ENCODE measurements at places on chromosomes 2 and 18.

- no peaks in the 10 kb centered on the region for H3K27me3 ChIP-seq
- DNase-seq = no peak
Observed at GRCh38 chr2:47034973-47035609, 119.5 kb upstream of the MCFD2 start.

GRCh38 chr18:32906506-32907310 lies 133.9 kb upstream of the KLHL14 start:
- no peaks in the 10 kb centered on the region for H3K4me1 ChIP-seq
- no peak for DNase-seq
- H3K27me3 ChIP-seq = no peaks in the 10 kb centered on the region
- H3K36me3 ChIP-seq = no peaks in the 10 kb centered on the region
- H3K4me3 ChIP-seq = no peak overlapping the region

DNA sequence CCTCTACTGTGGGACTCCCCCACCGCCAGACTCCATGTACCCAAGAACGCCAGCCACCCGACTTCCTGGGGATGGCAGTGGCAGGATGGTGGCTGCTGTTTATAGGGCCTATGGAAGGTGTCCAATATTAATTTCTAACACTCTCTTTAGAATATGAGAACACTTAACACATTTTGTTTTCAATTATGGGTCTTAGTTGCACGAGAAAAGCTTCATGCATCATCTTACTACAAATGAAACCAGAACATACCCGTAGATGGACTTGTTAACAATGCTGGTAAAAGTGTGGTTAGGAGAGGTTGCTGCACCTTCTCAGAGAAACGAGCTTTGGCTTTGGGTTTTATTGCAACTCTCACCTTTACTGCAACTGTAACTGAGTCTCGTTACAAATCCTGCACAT lies 335.6 kb upstream of the ID2 start:
- no peak overlapping the region for H3K4me3 ChIP-seq
- H3K36me3 ChIP-seq = peaks cover 3% of the 10 kb centered on the region
- no peak for DNase-seq
- no peak overlapping the region for H3K27ac ChIP-seq

DNA sequence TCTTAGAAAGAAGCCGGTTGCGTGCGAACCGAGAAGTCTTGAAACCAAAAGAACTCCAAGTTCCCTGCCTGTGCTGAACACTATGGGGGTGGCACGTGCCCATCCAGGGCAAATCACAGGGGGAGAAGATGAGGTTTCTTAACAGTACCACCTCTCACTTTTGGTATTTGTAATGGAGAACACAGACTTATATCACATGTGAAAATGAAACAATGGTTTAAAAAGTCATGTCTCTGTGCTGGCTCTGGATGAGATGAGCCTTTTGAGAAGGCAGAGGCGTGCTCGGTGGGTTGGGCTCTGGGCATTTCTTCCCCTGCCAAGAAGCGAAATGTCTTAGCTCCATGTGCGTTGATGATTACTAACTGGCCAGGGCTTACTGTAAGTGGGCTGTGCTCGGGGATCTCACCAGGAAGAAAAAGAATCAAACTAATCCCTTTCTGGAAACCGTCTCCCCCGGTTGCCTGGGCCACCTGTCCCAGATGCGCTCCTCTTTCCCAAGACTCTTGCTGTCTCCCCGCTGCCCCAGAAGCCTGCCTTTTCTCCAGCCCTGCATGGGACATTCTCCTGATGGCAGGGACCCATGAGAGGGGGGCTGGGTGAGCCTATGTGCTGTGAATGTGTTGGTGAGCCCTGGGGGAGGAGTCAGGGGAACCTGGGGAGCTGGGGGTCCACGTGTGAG lies 252.9 kb downstream of the PRKCE start:
- peak overlapping the region; percentile 86 for H3K27ac ChIP-seq
- H3K27me3 ChIP-seq = no peaks in the 10 kb centered on the region
- peaks cover 3% of the 10 kb centered on the region for H3K36me3 ChIP-seq
- peaks cover 5% of the 10 kb centered on the region for H3K4me1 ChIP-seq
- peak; percentile 37 for DNase-seq

GRCh38 chr2:1371082-1371481 lies 42.2 kb upstream of the TPO start:
- H3K4me3 ChIP-seq = no peak overlapping the region
- H3K4me1 ChIP-seq = peaks cover 14% of the 10 kb centered on the region
- no peaks in the 10 kb centered on the region for H3K27me3 ChIP-seq

- DNase-seq = no peak
- H3K36me3 ChIP-seq = no peaks in the 10 kb centered on the region
- H3K4me1 ChIP-seq = no peaks in the 10 kb centered on the region
Observed at GRCh38 chr2:182817558-182817957, 48.9 kb downstream of the FRZB start.

DNA sequence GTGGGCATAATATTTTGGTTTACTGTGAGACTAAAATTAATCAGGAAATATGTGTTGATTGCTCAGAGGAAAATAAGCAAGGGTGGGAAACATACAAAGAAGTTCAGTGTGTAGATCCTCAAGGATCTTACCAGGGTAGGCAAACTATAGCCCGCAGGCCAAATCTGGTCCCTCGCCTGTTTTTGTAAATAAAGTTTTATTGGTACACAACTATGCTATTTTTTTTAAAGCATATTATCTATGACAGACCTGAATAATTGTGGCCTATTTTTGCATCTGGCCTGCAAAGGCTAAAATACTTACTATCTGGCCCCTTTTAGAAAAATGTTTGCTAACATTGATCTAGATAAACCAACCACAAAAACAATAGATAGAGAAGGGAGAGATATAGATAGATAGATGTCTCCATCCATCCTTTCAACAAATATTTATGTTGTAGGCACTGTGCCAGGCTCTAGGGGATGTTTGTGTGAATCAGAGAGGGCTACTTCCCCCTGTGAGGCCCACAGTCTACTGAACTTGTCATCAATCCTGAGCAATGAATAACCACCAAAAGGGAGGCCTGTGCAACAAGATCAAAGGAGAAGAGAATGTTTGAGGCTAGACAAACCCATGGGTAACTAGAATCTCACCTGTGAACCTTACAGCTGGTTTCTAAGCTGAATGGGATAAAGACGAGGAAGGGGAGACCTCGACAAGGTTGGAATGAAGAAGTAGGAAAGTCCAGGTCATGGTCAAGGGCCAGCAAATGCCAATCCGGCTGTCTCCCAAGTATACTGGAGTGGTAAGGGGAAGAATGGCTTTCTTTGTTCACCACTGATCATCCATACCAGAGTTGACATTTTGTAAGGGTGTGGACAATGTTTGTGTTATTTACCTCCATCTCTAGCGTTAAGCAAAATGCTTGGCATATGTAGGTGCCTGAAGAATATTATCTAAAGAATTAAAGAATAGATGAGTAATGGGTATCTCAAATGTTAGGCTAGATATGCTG lies 23.6 kb downstream of the ALPK2 start:
- H3K4me1 ChIP-seq = peaks cover 23% of the 10 kb centered on the region
- no peak overlapping the region for H3K4me3 ChIP-seq
- DNase-seq = peak; percentile 15

DNA sequence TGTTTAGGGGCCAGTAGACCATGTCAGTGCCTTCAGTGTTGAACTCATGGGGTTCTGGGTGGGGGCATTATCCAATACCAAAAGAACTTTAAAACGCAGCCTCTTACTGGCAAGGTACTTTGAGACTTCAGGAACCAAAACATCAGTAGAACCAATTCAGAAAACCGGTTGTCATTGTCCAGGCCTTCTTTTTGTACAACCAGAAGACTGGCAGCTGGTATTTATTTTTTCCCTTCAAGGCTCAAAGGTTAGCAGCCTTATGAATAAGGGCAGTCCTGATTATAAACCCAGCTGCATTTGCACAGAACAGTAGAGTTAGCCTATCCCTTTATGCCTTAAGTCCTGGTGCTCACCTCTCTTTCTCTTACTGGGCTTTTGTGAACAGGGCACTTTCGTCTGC lies 113.8 kb upstream of the EML6 start:
- peaks cover 55% of the 10 kb centered on the region for H3K4me1 ChIP-seq
- H3K4me3 ChIP-seq = no peak overlapping the region
- H3K36me3 ChIP-seq = peaks cover 30% of the 10 kb centered on the region
- H3K27me3 ChIP-seq = no peaks in the 10 kb centered on the region
- no peak overlapping the region for H3K27ac ChIP-seq

DNA sequence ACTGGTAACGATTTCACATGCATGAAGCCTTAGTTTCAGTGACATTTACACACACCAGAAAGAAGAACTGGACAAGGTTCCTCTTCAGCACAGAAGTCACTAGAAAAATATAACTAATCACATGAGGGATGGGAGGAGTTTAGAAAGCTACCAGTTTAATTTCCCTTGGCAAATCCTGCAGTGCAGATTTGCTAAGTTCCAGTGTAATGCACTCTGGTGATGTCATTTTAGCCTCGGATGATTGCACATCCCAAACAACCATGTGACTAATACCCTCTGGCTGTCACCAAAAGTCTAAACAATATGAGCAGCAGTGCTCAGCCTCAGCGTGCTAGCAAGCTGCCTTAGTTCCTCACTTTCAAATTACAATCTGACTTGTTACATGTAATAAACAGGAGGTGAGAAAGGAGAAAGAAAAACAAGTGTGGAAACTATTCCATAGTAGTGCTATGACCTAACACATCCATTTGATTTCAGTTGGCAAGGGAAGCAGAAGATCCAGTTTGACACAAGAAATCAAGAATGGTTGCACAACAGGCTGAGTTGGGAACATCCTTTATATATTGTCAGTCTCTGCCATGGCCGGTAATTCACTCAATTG lies 35.3 kb upstream of the PPP1CB start:
- no peak for DNase-seq
- H3K36me3 ChIP-seq = no peaks in the 10 kb centered on the region

DNA sequence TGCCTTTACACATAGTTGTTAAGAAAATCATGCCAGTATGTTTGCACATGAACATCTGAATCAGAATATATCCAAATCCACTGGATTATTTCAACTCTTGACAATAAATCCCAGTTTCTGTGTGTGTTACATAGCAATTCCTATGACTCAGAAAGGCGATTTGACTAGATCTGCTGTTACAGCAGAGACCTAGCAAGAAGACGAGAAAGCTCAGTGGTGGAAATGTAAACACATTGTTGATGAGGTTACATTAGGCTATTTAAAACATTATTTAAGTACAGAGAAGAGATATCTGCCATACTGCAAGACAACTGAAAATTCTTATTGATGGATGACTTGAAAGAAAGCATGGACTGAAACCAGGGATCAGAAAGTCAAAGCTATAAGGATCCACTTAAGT lies 73.0 kb upstream of the SMIM21 start:
- peaks cover 18% of the 10 kb centered on the region for H3K27me3 ChIP-seq
- no peak for DNase-seq
- H3K4me1 ChIP-seq = no peaks in the 10 kb centered on the region
- no peak overlapping the region for H3K4me3 ChIP-seq

GRCh38 chr2:3647831-3648651 lies 10.0 kb upstream of the ALLC start:
- H3K27me3 ChIP-seq = peaks cover 3% of the 10 kb centered on the region
- no peak overlapping the region for H3K4me3 ChIP-seq
- no peak for DNase-seq
- H3K36me3 ChIP-seq = no peaks in the 10 kb centered on the region
- H3K27ac ChIP-seq = peak overlapping the region; percentile 29
- H3K4me1 ChIP-seq = peaks cover 11% of the 10 kb centered on the region

DNA sequence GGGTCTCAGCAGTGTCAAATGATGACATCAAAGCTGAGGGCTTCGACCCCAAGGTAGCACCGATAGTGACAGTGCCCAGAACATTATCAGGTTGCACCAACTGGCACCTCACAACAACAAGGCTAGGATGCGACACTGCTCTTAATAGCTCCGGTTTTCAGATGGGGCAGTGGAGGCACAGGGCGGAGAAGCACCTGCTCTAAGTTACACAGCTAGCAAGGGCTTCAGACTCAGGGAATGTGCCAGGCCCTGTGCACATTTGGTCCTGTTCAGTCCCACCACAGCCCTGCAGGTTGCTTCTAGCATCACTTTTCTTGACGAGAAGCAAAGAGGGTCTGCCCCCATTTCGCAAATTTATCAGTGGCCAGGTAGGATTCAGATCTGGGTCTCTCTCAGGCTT lies 74.1 kb downstream of the DGKD start:
- peaks cover 55% of the 10 kb centered on the region for H3K36me3 ChIP-seq
- H3K4me3 ChIP-seq = no peak overlapping the region
- no peak overlapping the region for H3K27ac ChIP-seq
- no peaks in the 10 kb centered on the region for H3K27me3 ChIP-seq

DNA sequence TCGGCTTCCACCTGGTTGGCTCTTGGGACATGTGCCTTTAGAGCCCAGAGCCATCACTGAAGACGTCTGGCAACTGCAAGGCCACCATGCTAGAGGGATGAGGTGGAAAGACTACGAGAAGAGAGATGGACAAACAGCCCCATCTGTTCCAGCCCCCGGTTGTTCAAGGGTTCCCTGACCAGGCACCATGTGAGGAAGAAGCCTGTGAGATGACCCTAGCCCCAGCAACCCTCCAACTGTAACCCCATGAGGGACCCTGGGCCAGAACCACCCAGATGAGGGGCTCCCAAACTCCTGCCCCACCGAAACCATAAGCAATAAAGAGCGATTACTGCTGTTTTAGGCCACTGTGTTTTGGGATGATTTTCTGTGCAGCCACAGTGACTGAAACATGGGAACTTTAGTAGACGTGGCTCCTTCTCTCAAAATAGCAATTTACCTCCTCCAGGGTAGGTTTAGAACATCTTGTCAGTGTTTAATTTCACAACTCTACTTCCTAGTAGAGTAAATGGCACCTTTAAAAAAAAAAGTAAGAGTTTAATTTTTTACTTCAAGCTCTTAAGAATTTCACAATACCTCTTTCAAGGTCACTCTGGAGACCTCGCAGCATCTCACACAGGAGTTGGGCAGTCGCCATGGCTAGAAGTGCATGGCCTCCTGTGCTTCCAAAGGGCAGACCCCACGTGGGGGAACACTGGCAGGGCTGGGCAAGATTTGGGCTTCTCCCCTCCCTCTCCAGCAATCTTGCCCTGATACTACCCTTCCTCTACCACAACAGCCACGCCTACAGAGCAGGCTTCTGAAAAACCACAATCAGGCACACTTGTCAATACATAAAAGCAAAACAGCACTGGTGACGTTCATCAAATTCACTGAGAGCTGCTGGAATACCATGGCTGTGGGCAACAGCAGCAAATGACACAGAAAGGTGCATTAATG lies 48.8 kb downstream of the TMEM163 start:
- H3K36me3 ChIP-seq = no peaks in the 10 kb centered on the region
- peaks cover 27% of the 10 kb centered on the region for H3K27me3 ChIP-seq
- peak overlapping the region; percentile 79 for H3K27ac ChIP-seq
- H3K4me3 ChIP-seq = peak overlapping the region; percentile 71
- DNase-seq = peak; percentile 61

GRCh38 chr2:173441222-173441621 lies 86.5 kb downstream of the CDCA7 start:
- DNase-seq = no peak
- no peaks in the 10 kb centered on the region for H3K4me1 ChIP-seq
- H3K36me3 ChIP-seq = no peaks in the 10 kb centered on the region
- H3K27ac ChIP-seq = no peak overlapping the region

Data from T-helper 2 cell treated with Interferon-gamma antibody and Interleukin-4, amounts not matched to agents 5 μg/mL and 100 μg/mL, for 36 hours (primary cell).